ENCODE measurements at places on chromosomes 6 and 20. TPM values are rescaled to one million over a fixed set of nuclear protein-coding genes. Genes with fewer than 3 reads are reported as not detected.
A peak's percentile ranks its signal among the peaks of the same experiment; 100 is the strongest.

Gene SPEF1
- 0.64 TPM for total RNA-seq

DNA sequence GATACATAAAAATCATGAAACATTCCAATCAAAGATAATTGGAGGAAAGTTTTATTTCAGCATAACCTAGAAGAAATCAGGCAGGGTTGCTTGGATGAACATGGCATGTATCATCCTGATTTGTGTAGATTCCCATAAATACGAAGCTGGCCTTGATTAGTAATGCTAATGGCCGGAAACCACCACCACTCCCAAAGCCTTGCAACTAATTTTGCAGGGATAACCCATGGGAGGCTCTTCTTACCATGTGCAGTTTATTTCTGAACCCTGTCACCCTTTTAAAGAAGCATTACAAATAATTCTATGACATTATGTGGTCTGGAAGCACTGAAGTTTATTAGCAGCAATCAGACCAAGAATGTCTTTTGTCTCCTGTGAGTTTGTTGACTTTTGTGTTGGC, 80.8 kb downstream of the AIG1 start:
- no peaks in the 10 kb centered on the region for H3K4me1 ChIP-seq
- H3K36me3 ChIP-seq = peaks cover 3% of the 10 kb centered on the region
- H3K27me3 ChIP-seq = no peaks in the 10 kb centered on the region

DNA sequence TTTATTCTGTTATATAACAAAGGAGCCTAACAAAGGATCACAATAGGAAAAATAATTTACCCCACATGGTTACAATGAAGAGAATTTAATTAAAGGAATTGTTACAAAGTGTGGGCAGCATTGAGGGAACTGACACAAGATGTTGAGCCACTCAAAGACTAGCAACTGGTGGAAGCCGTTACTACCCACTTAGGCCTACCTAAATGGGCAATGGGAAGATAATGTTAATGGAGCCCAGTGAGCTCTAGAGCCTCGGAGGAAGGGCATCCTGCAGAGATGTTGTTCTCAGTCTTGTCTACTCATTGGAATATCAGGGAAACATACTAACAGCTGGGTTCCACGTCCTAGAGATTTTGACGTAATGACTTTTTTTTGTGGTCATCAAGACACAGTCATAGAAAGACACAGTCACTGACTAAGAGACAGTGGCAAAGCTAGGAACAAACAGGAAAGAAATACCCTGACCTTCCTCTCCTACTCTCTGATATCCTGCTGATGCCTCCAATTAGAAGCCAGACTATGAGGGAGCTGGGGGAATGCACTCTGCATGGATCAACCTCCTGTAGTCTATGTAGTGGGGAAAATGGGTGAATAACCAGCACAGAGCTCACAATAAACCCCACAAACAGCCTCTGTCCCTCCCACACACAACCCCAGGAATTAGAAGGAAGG, 523.8 kb upstream of the FLRT3 start:
- H3K27ac ChIP-seq = no peak overlapping the region
- peaks cover 64% of the 10 kb centered on the region for H3K27me3 ChIP-seq
- H3K4me1 ChIP-seq = peaks cover 32% of the 10 kb centered on the region
- H3K36me3 ChIP-seq = no peaks in the 10 kb centered on the region

GRCh38 chr6:146028851-146029572, at the start of gene GRM1:
GRM1 (plus strand) TSS chr6:146029062; CDS start chr6:146029518, 456 bp downstream.
- DNase-seq = peak; percentile 31
- H3K4me3 ChIP-seq = peak within 1 kb of the TSS; percentile 80
- H3K36me3 ChIP-seq = no peaks in the 10 kb centered on the region
- peaks cover 55% of the 10 kb centered on the region for H3K27me3 ChIP-seq
- no peak within 1 kb of the TSS for H3K27ac ChIP-seq

DNA sequence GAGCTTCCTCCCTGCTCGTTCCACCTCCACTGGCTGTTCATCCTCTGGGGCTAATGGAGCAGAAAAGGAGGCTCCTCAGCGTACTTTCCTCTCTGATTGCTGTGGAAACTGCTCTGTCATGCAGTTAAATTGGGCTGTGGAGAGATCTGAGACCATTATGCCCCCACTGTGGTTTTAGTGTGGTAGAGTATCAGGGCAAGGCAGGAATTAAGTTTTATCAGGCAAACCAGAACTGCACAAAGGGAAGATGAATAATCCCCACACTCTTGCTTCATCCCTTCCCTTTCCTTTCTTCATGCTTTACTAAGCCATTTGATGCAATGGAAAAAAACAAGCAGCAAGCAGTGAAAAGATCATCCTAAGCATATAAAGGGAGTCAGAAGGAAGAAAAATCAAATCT, 11.9 kb upstream of the ME1 start:
- no peaks in the 10 kb centered on the region for H3K36me3 ChIP-seq
- DNase-seq = no peak
- no peaks in the 10 kb centered on the region for H3K27me3 ChIP-seq
- peaks cover 22% of the 10 kb centered on the region for H3K4me1 ChIP-seq
- no peak overlapping the region for H3K4me3 ChIP-seq

All from WTC11 (cell line).